ENCODE measurements at places on chromosomes 12 and 14.

DNA sequence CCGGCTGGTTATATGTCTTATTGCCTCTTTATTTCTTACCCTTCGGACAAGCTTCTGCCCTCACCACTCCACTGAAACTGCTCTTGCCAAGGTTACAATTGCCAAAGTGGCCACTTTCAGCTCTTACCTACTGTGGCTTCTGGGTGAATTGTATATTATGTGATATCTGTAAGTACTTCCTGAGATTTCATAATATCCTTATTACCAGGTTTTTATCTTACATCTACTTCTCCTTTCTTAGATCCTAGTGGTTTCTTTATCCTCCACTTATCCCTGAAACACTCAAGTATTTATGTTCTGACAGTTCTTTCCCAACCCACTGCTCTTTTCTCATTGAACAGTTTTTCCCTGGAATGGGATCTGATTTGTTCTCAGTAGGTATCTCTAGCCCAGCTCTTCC lies 10.5 kb downstream of the CELA1 start:
- no peak for DNase-seq

- DNase-seq: peak; percentile 40
These were observed 16.7 kb downstream of the CHST11 start for GRCh38 chr12:104473374-104473983.

GRCh38 chr14:36690311-36691040 lies 28.8 kb downstream of the PAX9 start:
- no peak for DNase-seq

DNA sequence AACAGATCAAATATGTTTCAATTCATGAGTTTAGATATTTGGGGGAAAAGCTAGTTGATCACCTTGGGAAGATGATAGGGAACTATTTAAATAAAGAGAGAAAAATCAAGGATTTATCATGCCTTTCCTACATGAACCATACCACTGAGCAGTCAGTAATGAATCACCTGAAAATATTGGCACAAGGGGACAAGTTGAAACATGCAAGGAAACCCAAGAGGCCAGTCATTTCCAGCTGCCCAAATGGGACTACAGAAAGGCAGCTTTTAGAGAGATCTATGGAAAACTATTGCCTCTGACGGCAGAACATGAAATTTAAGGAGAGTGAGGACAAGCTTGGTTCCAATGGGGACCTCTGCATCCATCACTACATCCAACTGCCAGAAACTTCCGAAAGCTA lies 14.1 kb upstream of the ETV6 start:
- no peak for DNase-seq

GRCh38 chr14:37583358-37584210 lies 11.5 kb downstream of the FOXA1 start:
- no peak for DNase-seq

DNA sequence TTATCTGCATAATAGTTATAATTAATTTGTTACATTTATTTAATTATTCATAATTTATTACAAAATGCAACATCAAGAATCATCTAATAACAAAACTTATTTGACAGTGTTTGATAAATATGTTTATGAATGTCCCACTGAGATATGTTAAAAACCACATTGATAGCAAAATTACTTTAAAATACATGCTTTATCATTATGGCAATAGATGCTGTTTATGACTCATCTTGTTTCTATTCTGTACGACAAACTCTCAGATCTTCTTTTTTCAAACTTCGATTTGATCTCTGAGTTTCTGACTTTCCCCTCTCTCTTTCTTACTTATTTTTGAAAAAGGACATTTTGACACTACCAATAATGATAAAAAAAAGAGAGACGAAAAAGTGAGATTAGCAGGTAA lies 56.8 kb upstream of the LRRK2 start:
- no peak for DNase-seq

DNA sequence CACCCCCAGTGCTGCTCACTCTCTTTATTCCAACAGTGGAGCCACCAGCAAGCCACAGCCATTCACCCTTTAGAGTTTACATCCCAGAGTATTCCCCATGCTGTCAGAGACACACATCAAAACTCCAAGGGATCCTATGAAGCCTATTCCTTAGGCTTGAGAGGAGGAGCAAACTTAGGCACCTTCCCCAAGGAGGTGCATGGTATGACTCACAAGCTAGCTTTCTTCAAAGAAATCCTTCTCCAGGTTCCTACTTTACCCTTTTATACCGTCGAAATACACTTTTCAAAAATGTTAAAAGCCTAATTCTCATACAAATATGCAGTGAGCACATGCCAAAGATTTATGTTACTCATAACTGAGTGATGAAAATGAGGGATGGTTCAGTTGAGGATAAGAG lies 175.4 kb downstream of the ETNK1 start:
- DNase-seq: no peak

DNA sequence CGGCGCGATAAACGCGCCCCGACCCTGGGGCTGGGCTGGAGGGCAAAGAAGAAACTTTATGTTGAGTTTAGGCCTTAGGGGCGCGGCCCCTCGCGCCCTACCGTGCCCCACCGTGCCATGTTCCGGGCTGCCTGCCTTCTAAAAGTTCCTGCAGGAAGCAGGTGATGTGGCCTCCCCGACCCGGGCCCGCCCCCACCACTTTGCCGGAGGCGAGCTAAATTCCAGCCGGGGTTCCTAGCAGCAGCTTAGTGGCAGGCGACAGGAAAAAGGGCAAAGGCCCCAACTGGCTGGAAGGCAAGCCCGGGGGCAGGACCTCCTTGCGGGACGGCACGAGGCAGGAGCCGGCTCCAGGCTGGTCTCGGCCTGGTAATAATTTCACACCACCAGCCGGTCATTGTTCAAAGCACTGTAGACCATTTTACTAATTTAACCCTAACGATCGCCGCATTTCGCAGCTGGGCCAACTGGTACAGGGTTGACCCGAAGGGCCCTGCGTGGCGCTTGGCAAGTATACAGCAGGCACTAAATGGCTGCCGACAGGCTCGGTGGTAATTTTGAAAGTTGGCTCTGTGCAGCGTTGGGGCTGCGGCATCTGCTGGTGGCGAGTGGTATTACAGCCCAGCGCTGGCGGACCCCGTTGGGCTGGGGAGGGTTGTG lies 895 bp upstream of the CCDC88C start:
- peak; percentile 86 for DNase-seq

GRCh38 chr12:123720141-123720814 lies 8.1 kb downstream of the ATP6V0A2 start:
- no peak for DNase-seq

DNA sequence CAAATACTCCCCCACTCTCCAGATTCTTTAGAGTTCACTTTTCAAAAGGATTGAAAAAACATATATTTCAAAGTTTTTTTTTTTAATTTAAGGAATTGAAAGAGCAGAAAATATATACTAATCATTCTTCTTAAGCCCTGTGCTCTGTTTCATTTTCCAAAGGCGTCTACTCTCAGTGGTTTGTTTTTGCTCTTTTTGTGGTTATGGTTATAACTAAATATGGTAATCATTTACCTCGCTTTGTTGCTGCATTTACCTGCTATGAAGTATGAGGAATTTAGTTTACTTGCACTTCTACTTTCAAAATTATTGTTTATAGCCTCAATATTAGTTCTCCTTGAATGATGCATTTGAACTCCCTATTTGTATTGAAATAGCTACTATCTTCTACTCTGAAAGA lies 55.9 kb upstream of the LRRK2 start:
- DNase-seq: no peak

- DNase-seq: no peak
These were observed 316.3 kb downstream of the NUAK1 start for GRCh38 chr12:105822131-105823105.

GRCh38 chr14:29579838-29580237 lies 347.8 kb downstream of the PRKD1 start:
- DNase-seq: no peak

- no peak for DNase-seq
These were observed 149.1 kb downstream of the KLHL28 start for GRCh38 chr14:44812672-44813071.

DNA sequence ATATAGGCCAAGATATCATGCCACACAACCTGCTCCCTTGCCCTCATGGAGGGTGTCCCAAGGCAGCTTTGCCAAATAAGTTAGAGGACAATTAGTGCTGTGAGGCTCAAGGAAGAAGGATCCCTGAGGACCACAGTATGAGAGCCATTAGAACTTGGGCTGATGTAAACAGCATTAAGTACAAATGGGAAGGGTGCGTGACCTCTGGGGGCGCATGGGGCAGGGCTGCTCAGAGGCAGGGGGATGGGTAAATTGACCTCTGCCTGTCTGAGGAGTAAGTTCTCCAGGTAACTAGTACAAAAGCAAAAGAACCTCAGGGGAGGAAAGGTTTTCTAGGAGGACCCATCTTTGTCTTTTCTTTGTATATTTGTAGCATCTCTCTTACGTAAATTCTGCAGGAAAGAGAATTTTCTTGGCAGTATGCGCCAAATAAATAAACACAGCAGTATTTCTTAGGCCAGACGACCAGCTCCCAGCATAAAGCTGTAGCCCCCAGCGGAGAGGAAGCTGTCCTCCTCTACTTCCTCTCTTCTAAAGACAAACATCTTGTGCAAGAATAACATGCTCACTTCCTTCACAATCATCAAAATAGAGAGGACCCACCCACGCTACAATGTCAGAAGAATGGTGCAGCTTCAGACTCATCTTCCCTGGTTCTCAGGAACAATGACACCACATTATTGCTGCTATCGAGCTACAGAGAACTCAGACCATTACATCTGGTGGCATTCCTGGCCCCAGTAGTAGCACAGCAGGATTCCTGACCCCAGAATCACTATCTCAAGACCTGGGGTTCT lies 16.4 kb upstream of the VWF start:
- no peak for DNase-seq

- DNase-seq: no peak
These were observed 14.7 kb downstream of the ISCA2 start for GRCh38 chr14:74508292-74508731.

- DNase-seq: no peak
These were observed 15.0 kb downstream of the C1S start for GRCh38 chr12:7075518-7075917.

- no peak for DNase-seq
These were observed 122.2 kb upstream of the NCOR2 start for GRCh38 chr12:124689631-124690030.

GRCh38 chr12:116381240-116381743 lies 103.8 kb upstream of the MED13L start:
- DNase-seq: no peak

DNA sequence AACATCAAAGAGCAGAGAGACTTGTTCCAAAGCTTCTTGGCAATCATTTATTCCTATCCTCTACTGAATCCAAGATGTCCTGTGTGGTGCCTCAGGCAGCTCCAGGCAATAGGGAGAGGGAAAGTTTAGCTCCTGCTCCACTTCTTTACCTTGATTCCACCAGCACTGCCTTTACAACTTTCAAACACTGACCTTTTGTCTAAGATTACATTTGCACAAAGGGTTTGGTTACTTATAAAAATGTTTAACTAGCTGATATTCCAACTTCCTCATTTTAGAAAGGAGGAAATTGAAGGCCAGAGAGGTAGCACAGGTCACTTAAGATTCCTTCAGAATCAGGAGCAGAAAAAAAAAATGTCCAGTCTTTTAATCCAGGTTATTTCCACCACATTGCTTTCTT lies 192.7 kb downstream of the BTG1 start:
- DNase-seq: no peak

DNA sequence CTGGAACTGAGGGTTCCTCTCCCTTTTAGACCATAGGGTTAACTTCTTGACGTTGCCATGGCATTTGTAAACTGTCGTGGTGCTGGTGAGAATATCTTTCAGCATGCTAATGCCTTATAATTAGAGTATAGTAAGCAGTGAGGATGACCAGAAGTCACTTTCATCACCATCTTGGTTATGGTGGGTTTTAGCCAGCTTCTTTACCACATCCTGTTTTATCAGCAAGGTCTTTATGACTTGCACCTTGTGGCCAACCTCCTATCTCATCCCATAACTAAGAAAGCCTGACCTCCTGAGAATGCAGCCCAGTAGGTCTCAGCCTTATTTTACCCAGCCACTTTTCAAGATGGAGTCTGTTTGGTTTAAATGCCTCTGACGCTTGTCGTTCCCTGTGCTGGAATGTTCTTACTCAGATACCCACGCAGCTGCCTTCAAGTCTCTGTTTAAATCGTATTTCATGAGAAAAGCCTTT lies 44.2 kb downstream of the BBS10 start:
- DNase-seq: no peak

DNA sequence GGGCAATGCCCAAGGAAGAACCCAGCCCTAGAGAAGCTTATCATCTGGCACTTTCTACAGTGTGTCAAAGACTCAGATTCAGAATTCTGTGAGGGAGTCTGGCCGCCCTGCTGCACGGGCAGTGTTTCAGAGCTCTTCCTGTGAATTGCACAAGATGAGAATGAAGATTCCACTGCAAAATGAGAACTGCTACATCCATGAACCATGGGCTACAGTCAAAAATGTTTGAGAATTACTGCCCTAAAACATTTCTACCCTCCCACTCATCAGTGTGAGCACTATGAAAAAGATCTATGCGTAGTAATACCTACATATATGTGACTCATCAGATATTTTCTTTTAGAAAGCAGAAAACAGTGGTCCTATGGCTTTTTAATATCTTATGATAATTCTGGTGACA lies 104.0 kb downstream of the STAB2 start:
- DNase-seq: no peak

Measured in activated naive CD4-positive, alpha-beta T cell treated with anti-CD3 and anti-CD28 coated beads, Interleukin-2, amount 50 U/mL, for 72 hours (primary cell).